Activated CD4-positive, alpha-beta T cell treated with anti-CD3 and anti-CD28 coated beads for 36 hours (primary cell): ENCODE measurements at places on chromosomes 3 and 15.

- no peak for DNase-seq
These were observed 8.6 kb upstream of the STX19 start for GRCh38 chr3:94036909-94037507.

GRCh38 chr3:177487635-177488186 lies 290.4 kb upstream of the TBL1XR1 start:
- no peak for DNase-seq

GRCh38 chr3:184778426-184779332 lies 33.3 kb upstream of the VPS8 start:
- DNase-seq = no peak

GRCh38 chr3:18246336-18247060 lies 178.6 kb downstream of the SATB1 start:
- DNase-seq = no peak

GRCh38 chr15:58977887-58978286 lies 9.6 kb upstream of the RNF111 start:
- DNase-seq = no peak

- DNase-seq = no peak
These were observed 216.3 kb upstream of the MLF1 start for GRCh38 chr3:158354713-158355112.
